CD4-positive, alpha-beta T cell treated with Interleukin-4 for 1 hour (primary cell): ENCODE measurements at places on chromosomes 3 and 15.

DNA sequence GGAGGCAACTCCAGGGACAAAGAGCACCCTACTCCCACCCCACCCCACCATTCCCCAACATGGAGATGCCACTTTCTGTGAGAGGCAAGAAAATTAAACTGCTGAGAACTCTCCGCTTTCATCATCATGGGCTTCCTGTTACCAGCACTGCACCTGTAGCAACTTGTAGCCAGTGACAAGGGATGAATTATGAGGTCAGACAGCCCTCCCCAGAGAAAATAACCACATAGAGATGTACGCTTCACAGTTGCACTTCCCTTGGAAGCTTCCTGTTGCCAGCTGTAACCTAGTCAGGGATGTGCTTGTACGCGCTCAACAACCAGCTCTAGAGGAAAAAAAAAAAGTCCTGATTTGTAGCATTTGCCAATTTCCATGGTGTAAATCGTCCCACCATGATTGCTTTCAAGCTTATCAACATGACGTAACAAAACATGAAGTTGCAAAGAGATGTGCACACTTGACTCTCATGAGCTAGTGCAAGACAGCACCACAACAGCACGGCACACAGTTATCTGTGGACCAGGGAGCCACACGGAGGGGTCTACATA is 145.4 kb downstream of the RAB11A start:
- no peak for DNase-seq

DNA sequence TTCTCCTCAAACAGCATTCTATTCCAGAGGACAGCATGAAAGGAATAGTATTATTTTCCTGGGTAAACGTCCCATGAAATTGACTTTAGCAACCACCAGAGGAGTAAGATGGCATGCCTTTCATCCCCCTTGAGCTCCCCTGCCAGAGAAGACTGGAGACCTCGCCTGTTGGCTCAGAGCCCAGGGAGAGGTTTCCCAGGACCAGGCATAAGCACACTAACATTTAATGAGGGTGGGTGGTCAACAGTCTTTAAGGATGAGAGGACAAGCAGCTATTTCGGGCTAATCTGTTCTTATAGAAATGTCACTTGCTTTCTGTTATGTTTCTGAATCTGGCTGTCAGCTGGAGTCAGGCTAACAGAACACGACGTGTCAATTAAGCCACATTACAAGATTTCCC is 390.5 kb downstream of the GABRG3 start:
- no peak for DNase-seq

DNA sequence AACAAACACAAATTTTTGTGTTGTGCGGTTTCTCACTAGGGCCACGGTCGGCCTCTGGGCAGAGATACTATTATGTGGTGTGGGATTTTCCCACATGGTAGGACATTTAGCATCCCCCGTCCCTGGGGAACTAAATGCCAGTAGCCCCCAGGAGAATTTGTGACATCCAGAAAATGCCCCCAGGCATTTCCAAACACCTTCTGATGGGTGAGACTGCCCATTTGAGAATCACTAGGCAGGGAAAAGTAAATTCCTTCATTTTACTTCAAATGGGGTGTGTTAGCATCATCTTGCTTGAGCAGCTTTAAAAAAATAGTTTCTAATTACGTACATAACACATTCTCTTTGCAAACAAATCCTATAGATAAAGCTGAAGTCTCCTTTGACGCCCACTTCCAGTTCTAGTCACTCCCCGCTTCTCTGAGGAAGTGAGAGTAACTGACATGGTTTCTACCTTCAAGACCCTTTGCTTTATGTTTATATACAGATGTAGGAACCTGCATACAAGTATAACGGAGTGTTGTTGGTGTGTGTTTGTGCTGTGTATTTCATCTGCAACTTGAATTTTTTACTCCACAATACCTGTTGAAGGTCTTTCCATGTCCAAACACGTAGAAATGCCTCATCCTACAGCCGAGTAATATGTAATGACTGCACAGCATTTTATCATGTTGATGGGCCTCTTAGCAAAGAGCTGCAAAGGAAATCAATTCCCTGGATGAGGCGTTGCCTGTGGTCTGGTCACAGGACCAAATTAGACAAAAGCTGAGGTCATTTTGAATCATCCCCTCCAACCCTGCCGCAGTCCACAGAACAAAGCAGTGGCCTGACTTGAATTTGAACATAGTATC is 31.4 kb upstream of the ZBTB38 start:
- no peak for DNase-seq

DNA sequence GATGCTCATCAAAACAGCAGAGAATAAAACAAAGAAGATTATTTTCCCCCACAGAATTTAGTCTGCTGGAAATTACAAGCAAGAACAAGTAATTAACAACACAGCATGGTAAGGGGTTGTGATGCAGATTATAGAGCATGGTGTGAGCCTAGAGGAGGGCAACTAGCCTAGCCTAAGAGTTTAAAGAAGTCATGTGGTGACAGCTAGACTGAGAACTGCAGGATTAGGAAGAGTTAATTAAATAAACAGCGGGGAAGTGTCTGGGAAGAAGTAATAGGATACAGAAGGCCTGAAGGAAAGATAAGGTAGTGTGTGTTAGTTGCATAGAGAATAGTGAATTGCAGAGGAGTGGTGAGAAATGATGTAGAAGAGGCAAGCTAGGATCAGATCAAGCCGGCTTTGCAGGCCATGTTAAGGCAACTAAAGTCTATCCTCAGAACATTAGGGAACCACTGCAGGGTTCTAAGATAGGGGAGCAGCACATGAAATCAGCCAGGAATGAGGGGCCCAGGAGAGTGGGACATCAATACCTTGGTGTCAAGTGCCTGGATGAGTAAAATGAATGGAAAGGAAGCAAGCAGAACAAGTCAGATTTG is 11.9 kb upstream of the PKM start:
- DNase-seq = no peak

- no peak for DNase-seq
Measured at GRCh38 chr3:179739816-179740594, 87.2 kb downstream of the USP13 start.

GRCh38 chr3:58175437-58176184 is 35.2 kb downstream of the DNASE1L3 start:
- no peak for DNase-seq

GRCh38 chr3:127518456-127519081 is 72.0 kb downstream of the TPRA1 start:
- no peak for DNase-seq

DNA sequence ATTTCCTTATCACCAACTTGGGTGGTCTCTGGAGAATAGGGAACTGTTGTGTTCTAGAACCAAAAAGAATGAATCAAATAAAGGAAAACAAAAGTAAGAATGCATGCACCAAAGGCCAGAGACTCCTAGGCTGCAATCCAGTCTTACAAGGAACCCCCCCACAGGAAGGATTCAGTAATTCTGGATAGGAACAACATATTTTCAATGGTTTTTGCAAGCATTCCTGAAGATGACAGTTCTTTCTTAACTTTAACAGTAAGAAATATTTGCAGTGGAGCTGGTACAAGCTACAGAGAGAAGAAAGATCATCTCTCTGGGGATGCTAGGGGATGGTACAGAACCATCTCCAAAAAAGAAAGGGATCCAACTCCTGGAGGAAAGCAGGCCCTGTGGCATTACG is 116.2 kb upstream of the CHRM5 start:
- DNase-seq = no peak

- DNase-seq = no peak
Measured at GRCh38 chr15:93180128-93180527, 91.1 kb upstream of the RGMA start.

DNA sequence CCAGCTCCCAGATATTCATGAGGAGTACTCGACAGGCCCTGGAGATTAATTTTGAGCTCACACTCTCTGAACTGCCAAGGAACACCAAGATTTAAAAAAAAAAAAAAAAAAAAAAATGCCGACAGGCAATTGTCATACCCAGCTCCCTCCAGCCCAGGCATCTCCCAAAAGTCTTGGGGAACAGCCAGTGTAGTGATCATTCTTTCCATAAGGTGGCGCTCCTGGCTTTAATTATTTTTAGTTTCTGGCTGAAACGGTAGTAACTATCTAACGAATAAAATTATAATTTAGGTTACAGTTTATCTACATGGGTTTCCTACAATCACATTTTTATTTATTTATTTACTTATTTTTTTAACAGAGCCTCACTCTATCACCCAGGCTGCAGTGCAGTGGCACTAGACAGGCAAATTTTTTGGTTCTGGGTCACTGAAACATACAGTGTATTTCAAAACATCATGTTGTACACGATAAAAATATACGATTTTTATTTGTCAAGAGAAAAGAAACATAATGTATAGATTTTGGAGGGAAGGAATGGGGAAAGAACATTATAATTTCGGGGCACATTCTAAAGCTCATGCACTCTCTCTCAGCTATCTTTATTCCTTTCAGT is 157.3 kb downstream of the ADAMTS9 start:
- DNase-seq = no peak

GRCh38 chr15:70556779-70557178 is 206.6 kb downstream of the UACA start:
- no peak for DNase-seq

DNA sequence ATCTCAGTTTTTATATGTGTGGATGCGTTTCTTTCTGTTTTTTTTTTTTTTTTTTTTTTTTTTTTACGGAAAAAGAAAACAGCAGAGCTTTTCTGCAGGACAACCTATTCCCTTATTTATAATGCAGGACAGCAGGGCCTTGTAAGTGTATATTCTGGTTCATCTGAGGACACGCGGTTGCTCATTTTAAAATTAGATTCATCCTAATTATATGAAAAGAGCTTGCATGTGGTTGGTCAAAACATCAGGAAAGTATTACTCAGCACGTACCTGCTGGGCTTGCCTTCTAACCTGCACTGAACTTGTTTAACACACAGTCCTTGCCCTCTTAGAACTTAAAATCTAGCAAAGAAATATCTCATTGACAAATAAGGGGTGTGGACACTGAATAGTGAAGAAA is 13.5 kb downstream of the THRB start:
- no peak for DNase-seq

DNA sequence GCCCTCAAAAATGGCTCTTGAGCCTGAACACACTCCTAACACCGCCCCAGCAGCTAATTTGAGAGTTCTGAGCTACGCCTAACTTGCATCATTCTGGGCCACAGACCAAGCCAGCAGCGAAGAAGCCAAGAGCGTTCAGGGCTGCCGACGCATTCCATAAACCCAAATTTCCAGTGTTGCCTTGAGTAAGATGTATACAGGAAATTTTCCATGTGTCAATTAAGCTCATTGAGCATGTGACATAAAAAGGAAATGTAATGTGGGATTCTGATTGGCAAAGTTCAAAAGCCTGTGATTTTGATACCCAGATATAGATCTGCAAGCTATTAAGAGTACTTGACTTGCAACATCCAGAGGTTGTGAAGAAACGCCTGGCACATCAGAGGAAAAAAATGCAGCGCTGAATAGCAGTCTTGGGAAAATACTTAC is 148.6 kb upstream of the NR2F2 start:
- no peak for DNase-seq

DNA sequence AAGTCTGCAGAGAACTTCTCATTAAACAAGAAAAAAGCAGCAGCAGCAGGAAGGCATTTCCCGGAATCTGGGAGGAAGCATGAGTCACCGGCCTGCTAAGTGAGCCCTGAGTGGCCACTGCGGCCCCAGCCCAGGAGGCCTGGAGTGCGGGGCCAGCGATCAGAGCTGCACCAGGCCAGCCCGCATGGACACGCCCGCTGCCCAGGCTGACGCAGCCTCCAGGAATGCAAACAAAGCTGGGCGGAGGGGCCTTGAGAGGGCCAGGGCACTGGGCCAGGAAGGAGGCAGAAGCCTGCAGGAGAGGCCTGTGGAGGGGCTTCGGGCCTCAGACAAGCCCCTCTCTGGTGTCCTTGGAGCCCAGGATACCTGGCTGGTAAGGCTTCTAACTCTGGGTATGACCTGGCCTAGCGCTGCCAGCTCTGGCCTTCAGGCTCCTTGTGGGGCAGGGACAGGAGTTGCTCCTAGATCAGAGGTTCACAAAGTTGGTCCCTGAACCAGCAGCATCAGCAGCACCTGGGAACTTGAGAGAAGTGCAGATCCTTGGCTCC is 101.2 kb downstream of the SMAD6 start:
- DNase-seq = peak; percentile 44

- DNase-seq = no peak
Measured at GRCh38 chr15:36579792-36580431, 486 bp downstream of the CDIN1 start.

DNA sequence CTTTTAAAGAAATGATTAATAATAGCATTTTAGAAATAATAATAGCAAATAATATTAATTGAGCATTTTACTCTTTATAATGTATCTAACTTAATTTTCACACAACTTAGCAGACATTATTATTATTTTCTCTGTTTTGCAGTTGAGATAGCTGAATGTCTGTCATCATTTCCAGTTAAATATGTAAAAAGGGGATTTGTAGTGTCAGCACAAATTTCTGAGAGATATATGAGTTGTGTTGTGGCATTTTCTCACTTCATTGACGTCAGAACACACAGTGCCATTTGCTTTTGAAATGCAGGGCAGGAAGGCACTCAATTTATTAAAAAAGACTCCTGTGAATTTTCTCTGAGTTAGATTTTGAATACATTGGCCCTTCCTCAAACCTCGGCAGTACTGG is 111.0 kb downstream of the GRM7 start:
- DNase-seq = no peak

DNA sequence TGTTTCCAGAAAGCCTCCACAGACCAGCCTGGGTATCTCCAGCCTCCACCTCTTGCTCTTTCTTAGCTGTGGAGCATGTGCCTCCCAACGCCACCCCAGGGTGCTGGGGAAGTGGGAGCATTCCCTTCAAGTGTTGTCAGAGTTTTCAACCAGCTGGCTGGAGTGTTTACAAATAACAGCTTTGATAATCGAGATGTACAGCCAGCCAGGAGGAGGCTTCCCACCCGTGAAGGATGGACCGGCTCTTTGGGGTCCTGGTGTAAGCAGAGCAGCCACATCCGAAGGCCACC is 8.5 kb upstream of the OXTR start:
- DNase-seq = no peak
